ENCODE measurements at places on chromosomes 11 and 22.

- no peak for DNase-seq
Observed at GRCh38 chr11:110512026-110512425, 82.3 kb downstream of the FDX1 start.

GRCh38 chr22:24686280-24686679 lies 83.3 kb downstream of the GGT1 start:
- DNase-seq: no peak

DNA sequence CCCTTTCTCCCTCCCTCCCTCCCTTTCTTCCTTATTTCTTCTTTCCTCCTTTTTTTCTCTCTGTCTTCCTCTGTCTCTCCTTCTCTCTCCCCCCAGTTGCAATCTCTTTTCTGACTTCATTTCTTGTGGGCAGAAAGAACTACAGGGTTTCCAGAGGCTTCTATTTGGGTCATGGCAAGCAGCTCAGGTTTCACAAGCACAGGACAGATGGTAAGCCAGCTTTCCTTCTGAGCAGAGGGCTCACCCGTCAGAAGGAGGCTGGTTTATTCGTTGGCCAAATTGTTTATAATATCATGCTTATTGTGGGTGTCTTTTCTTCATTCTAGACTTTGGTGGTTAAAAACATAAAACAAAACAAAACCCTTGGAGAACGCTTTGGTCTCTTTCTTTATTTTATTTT lies 58.9 kb upstream of the CLMP start:
- DNase-seq: no peak

DNA sequence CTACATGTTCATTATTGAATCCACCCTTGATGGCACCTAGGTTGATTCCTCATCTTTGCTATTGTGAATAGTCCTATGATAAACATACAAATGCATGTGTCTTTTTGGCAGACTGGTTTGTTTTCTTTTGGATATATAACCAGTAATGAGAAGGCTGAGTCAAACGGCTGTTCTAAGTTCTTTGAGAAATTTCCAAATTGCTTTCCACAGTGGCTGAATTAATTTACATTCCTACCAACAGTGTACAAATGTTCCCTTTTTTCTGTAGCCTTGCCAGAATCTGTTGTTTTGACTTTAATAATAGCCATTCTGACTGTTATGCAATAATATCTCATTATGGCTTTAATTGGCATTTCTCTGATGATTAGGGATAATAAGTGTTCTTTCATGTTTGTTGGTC lies 184.9 kb downstream of the CASP12 start:
- DNase-seq: no peak

- no peak for DNase-seq
Observed at GRCh38 chr11:79026803-79027445, 413.9 kb downstream of the TENM4 start.

DNA sequence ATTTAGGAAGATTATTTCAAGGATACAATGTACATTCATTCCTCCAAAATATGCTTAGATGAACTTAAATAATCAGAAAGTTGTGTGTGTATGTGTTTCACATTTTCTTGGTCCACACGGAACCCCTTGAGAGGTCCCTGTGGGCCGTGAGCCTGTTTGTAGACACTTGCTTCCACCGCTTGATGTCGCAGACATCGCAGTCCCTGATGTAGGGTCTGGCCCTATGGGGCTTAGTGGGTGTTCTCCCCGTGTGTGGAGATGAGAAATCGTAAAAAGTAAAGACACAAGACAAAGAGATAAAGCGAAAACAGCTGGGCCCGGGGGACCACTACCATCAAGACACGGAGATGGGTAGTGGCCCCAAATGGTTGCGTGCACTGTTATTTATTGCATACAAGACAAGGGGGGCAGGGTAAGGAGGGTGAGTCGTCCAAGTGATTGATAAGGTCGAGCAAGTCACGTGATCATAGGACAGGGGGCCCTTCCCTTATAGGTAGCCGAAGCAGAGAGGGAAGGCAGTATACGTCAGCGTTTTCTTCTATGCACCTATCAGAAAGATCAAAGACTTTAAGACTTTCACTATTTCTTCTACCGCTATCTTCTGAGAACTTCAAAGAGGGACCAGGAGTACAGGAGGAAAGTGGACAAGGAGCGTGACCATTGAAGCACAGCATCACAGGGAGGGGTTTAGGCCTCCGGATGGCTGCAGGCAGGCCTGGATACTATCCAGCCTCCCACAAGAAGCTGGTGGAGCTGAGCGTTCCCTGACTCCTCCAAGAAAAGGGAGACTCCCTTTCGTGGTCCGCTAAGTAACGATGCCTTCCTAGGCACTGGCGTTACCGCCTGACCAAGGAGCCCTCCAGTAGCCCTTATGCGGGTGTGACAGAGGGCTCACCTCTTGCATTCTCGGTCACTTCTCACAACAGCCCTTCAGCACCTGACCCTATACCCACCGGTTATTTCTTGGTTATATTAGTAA lies 1.2 kb upstream of the APOBEC3C start:
- DNase-seq: no peak

DNA sequence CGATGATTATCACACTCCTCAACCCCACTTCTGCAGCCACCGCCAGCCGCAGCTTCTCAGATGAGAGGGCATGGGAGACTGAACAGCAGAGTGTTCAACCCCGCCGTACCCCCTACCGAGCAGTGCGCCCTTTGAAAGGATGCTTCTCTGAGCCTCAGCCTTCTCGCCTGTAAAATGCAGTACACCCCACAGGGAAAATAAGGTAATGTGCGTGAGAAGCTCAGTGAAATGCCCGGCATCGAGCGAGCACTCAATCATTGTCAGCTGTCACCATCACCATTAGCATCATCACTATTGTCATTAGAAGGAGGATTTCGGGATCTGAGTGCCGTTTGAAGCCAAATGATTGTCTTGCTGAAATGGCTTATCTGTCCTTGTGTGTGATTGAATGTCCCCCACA lies 13.6 kb downstream of the TRIM29 start:
- DNase-seq: no peak

DNA sequence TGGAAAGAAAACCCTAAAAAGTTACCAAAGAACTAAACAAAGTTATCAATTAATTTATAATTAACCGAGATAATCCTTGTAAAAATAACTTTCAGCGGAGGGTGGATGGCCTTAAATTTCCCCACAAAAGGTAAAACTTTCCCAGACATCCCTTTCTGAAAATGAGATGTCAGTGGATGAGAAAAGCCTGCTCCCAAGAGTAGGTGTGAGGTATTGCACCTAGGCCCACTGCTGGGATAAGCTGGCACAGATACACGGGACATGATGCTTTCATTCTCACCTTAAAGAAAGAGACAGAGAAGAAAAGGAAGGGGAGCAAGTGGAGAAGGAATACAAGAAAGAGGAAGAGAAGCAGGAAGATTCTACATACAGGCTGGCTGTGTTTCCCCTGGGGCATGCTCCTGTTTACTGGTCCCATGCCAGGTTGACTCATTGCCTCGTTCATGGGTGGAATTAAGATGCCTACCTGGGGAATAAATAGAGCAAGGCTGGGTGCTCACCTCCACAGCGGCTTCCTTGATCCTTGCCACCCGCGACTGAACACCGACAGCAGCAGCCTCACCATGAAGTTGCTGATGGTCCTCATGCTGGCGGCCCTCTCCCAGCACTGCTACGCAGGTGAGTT lies at the start of gene SCGB2A2:
TSS of gene SCGB2A2 (plus strand) at position 505 of the 625 bp plus-strand sequence. CDS start at position 564, 59 bp downstream.
- no peak for DNase-seq

GRCh38 chr22:26651815-26652214 lies 5.6 kb upstream of the MIAT start:
- no peak for DNase-seq

- DNase-seq: no peak
Observed at GRCh38 chr11:36791957-36792356, 193.9 kb upstream of the RAG2 start.

- DNase-seq: peak; percentile 89
Observed at GRCh38 chr11:85647604-85648299, at the start of gene TMEM126A. TSS of gene TMEM126A (plus strand) at chr11:85647967. CDS start at chr11:85650256, 2,289 bp downstream.

DNA sequence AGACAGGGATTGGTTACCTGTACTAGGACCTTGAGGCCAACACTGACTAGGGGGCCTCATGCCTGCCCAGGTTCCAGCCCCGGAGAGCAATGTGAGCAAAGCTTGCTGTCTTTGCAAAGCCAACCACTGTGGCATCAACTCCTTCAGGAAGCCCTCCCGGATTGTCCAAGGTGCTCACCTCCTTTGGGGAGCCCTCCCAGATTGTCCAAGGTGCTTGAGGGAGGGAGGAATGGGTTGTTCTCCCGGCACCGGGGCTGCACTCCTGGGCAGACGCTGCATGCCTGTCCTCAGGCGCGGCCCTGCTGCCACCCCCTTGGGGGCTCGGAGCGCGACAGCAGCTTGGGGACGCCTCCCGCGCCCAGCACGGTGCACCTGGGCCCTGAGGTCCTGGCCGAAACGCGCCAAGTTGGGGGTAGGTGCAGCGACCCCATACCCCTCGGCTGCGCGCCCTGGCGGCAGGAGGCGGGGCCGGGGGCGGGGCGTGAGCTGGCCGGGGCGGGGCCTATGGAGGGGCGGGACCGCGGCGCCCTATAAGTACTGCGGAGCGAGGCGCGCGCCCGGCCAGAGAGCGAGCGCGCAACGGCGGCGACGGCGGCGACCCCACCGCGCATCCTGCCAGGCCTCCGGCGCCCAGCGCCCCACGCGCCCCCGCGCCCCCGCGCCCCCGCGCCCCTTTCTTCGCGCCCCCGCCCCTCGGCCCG lies at the start of gene CD81:
TSS of gene CD81 (plus strand) at position 560 of the 701 bp plus-strand sequence. CDS start 240 bp downstream, outside the sequence.
- DNase-seq: peak; percentile 71

- DNase-seq: no peak
Observed at GRCh38 chr11:94924171-94924572, 49.2 kb downstream of the CWC15 start.

DNA sequence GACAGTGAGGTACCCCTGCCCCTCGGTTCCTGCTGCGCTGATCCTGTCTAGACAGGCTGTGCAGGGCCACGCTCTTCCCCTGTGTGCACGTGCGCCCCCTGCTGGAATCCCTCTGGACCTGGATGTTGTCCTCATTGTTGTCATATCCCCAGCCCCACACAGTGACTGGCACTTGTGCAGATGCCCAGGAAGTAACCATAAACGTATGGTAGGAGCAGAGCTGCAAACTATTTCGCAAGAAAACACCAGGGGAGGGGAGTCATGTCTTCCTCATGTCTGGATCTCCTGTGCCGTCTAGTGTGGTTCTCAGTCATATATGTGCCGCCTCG lies 114.7 kb downstream of the CRYBB2 start:
- DNase-seq: peak; percentile 14

GRCh38 chr11:72930008-72930407 lies 115.8 kb downstream of the ATG16L2 start:
- no peak for DNase-seq

- DNase-seq: no peak
Observed at GRCh38 chr11:65622011-65622410, 6.4 kb downstream of the PCNX3 start.

GRCh38 chr11:48103621-48104567 lies 112.7 kb upstream of the OR4B1 start:
- DNase-seq: peak; percentile 72

DNA sequence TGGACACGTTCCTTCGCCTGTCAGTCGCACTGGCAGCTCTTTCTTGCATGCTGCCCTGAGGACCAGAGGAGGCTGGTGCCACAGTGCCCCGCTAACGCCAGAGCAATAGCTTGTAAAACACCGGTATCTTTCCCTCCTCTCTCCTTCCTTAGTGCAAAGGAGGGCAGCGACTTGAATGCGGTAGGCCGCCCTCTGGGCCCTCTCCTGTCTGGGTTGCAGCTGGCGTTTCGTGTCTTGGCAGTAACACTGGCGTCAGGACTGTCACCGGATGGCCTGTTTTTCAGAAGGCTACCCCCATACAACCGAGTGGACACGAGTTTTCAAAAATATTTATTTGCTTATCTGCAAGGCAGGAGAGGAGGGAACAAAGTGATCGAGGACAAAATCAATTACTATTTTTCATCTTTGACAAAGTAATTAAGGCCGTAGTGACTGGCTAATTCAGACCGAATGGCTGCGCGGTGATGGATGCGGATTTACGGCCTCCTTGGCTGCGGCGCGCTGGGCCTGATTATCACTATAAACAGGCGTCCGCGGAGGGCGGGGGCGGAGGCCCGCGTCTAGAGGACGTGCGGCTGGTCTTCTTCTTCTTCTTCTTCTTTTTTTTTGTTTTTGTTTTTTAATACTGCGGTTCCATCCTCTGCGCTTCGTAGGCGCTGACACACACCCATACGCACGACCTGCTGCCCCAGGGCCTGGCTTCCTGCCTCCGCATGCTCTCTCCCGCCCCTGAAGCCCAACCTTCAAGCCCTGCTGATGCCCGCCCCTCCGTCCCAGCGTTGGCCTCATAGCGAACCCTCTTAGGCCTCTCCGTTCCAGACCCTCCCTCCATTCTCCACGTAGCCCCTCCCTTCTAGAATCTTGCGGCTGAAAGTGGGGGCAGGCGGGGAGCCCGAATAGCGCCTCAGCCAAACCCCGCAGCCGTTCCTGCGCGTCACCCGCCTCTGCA lies 2.9 kb upstream of the SLC6A5 start:
- no peak for DNase-seq
